Activated naive CD4-positive, alpha-beta T cell treated with anti-CD3 and anti-CD28 coated beads, Interleukin-2, amount 10 ng/mL, durations not matched to agents 7 days and 5 days (primary cell): ENCODE measurements at places on chromosomes 1 and 21.

DNA sequence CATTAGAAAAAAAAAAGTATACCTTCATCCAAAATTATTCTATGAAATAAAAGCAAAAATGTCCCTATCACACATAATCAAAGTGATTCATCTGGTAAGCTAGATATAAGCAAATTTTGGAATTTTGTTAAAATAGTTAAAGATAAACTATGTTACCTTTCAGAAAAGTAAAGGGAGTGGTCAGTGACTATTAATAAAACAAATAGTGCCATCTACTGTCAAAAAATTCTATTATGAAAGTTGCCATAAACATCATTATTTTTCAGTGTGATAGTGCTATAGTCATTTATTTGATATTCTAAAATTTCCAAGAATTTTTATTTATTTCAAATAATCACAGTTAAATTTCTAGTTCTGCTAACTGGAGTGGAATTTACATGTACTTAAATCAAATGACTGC is 803.7 kb downstream of the KCNT2 start:
- DNase-seq = no peak

DNA sequence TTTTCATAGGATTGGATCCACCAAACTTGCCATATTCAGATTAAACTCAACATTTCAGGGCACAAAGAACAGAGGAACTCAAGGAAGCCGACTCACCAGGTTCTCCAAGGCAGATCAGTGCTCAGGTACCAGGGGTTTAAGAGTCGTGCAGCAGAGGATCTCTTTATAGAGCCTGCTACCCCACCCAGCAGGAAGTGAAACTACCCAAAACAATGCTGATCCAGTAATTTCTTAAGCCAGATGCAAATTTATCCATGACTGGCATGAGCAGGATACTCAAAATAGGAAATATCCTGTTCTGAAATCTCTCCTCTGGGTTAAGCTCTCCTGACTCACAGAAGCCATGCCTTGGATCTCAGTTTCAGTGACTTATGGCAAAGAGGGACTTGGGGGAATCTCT is at the start of gene SPRR2A:
Gene SPRR2A, minus strand, starts transcription at position 138 of the 400 bp plus-strand sequence. CDS start 777 bp downstream, outside the sequence.
- no peak for DNase-seq

DNA sequence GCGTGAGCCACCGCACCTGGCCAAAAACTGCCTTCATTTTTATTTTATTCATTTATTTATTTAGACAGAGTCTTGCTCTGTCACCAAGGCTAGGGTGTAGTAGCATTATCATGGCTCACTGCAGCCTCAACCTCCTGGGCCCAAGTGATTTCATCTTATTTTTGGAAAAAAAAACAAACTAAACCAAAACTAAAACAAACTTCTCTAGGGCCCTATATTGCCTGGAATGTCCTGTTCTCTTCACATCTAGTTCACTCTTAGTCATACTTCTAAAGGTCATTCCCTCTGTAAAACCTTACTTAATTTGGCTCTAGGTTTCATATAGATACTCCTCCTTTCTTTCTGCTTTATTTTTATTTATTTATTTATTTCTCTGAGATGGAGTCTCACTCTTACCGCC is 15.6 kb downstream of the RPS27 start:
- DNase-seq = no peak

GRCh38 chr21:44509539-44509938 is 30.5 kb downstream of the KRTAP10-1 start:
- no peak for DNase-seq

- DNase-seq = peak; percentile 21
These were observed 33.8 kb downstream of the RSPH1 start for GRCh38 chr21:42461881-42462877.

- DNase-seq = no peak
These were observed 167.1 kb downstream of the LYPLAL1 start for GRCh38 chr1:219340796-219341195.

GRCh38 chr21:35238119-35238518 is 189.0 kb upstream of the RUNX1 start:
- no peak for DNase-seq

DNA sequence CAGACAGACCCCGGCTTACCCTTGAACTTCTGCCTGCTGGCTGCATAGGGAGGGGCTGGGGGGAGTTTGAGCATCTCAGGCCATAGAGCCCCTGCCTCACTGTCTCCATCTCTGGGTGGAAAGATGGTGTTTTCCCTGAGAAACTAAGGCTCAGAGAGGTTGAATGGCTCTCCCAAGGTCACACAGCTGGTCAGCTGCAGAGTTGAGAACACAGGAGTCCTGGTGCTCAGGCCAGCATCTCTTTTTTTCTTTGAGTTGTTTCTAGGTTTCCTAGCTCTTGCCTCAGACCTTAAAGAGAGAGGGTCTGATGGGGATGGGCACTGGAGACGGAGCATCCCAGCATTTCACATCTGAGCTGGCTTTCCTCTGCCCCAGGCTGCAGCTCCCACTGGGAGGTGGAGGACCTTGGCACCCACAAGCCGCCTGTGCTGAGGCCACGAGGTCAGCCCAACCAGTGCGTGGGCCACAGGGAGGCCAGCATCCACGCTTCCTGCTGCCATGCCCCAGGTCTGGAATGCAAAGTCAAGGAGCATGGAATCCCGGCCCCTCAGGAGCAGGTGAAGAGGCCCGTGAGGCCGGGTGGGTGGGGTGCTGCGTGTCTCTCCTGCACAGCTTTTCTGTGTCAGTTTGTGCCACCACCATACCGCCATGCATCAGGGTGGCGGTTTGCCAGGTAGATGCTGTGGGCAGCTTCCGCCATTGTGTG is 21.8 kb downstream of the PCSK9 start:
- no peak for DNase-seq

GRCh38 chr1:205480349-205480985 is 24.0 kb upstream of the CDK18 start:
- DNase-seq = peak; percentile 52

DNA sequence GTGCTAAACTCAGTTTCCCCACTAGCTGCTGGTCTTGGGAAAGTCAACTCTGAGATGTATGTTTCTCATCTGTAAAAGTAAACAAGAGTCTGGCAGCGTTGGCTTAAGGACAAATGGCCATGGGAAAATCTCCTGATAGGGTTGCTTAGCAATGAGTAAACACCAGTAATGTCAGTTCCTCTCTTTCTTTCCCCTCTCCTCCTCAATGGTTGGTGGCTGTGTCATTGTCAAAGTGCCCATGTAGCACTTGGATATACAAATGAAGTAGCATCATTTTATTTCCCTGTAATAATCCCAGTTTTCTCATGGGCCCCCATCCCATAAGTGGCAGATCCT is 2.2 kb upstream of the FYB2 start:
- no peak for DNase-seq

DNA sequence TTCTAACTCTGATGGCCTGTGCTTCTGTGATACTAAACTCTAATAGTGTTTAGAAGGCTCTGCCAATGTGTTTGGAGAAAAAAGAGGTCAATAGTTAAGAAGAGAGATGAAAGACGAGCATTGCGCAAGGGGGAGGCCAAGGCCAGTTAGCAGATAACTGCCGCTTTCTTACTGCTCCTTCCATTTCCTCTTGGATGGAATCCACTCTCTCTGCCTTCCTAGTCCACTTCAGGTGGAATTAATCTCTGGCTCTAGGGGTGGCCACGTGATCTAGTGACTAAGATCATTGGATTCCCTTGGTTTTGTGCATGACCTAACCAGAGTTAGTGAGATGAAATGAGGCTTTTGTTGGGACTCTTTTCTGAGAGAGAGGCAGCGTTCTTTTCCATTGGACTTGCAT is 148.3 kb downstream of the ACTL8 start:
- DNase-seq = no peak
